Hematopoietic multipotent progenitor cell treated with erythropoietin and hydrocortisone succinate and interleukin-3 and kit ligand, for 4 days (in vitro differentiated cells): ENCODE measurements at places on chromosomes 3 and 15.

DNA sequence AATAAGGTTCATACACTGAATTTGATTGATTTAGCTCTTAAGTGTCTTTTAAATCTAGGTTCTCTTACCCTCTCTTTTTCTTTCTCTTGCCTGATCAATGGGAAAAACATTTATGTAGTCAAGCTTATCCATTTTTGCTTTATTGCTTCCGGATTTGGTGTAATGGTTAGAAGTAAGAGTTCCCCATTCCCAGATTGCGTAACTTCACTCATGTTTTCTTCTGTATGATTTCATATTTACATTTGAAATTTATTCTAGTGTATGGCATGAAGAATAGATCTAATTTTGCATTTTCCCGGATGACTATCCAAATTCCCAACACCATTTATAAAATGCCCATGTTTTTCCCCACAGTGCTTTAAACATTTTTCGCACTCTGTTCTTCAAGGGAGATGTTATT, 27.9 kb upstream of the SV2B start:
- no peak for DNase-seq

GRCh38 chr3:128247666-128248409, 94.6 kb downstream of the EEFSEC start:
- DNase-seq = no peak

GRCh38 chr3:59733041-59733809, 683.4 kb upstream of the CFAP20DC start:
- peak; percentile 15 for DNase-seq

GRCh38 chr3:191340966-191341365, 10.6 kb upstream of the UTS2B start:
- no peak for DNase-seq

DNA sequence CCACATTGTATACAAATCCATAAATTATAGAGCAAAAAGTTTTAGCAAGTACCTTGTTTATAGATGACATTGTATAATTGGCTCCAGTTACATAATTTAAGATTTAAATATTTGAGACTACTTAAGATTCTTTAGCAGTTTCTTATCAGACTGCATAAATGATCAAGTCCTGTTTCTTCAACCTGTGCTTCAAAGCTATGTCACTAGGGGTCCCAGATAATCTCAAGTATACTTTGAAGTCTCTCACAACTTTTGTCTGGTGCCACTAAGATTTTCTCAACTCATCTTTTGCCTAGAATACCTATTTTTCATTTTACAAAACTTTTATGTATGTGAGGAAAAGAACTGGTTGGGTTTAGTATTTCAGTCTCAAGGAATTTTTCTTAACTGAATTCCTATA, 205.5 kb downstream of the STAG1 start:
- DNase-seq = peak; percentile 76

DNA sequence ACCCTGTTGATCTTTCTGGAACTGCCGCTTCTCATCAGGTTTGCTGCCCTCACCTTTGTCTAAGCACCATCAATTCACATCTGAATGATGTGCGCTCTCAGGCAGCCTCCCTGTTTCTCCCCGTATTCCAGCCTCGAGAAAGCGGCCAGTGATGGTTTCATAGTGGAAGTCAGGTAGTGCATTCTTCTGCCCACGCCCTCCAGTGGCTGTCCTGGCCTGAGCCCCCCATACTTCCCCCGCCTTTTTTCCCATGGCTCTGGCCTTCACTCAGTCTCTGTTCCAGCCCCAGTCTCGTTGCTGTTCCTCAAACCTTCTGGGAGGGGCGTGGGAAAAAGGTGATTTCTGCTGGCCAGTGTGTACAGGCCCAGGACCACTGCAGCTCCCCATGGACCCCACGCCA, 101.3 kb downstream of the ASB7 start:
- no peak for DNase-seq

- peak; percentile 40 for DNase-seq
These were observed 1.1 kb upstream of the PLCH1 start for GRCh38 chr3:155745795-155746550.

- no peak for DNase-seq
These were observed 580.6 kb upstream of the ADAMTS9 start for GRCh38 chr3:65268426-65268825.

DNA sequence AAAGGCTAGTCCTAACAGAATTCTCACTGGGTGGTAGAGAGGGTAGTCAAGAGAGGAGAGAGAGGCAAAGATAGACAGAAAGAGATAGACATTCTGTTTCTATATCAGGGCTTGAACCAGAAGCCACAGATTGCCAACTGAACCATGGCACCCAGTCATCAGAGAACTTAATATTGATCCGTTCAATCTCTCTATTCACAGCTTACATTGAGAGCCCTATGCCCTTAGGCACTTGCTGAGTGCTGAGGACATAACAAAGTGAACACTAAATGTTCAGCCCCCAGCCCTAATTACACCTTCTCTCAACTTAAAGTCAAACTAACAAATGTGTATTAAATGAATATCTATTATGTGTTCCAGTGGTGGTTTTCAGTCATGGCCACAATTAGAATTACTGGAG, 124.1 kb downstream of the FILIP1L start:
- no peak for DNase-seq
